Umbilical cord (tissue), 2 donors: ENCODE measurements at places on chromosomes 1 and 21. TPM values are rescaled to one million over a fixed set of nuclear protein-coding genes. Genes with fewer than 3 reads are reported as not detected.
A peak's percentile ranks its signal among the peaks of the same experiment; 100 is the strongest.

Gene RHEX
- 4.1 TPM for total RNA-seq

Gene PAQR6
- total RNA-seq: not detected

Gene WNT9A
- 8.7 TPM for total RNA-seq

- DNase-seq: peak; percentile 72
Observed at GRCh38 chr1:9717193-9718005, 65.9 kb downstream of the PIK3CD start.

- DNase-seq: no peak
Observed at GRCh38 chr1:22591576-22591975, 28.3 kb downstream of the EPHA8 start.

GRCh38 chr1:33296824-33297223, 24.1 kb downstream of the A3GALT2 start:
- no peak for DNase-seq

- no peak for DNase-seq
Observed at GRCh38 chr1:55153031-55153430, 62.1 kb downstream of the USP24 start.

DNA sequence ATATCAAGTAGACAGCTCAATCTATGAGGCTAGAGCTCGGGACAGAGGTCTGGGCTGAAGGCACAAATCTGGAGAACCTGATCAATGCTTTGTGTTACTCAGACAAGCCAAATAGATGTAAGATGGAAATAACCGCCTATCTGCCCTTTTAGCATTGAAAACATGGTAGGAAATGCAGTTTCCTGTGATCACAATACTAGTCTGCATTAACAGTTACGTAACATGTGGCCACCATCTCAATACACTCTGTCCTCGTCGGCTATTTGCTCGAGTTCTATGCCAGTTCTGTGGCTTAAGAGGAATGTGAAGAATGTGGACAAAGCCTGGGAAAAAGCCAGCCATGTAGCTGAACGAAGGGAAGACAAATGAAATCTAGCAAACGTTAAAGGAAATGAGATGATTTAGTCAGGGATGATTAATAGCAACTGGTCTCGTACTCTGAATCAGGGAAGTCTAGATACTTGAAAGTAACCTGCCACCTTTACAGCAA, 73.3 kb downstream of the HSF2BP start:
- DNase-seq: peak; percentile 93

DNA sequence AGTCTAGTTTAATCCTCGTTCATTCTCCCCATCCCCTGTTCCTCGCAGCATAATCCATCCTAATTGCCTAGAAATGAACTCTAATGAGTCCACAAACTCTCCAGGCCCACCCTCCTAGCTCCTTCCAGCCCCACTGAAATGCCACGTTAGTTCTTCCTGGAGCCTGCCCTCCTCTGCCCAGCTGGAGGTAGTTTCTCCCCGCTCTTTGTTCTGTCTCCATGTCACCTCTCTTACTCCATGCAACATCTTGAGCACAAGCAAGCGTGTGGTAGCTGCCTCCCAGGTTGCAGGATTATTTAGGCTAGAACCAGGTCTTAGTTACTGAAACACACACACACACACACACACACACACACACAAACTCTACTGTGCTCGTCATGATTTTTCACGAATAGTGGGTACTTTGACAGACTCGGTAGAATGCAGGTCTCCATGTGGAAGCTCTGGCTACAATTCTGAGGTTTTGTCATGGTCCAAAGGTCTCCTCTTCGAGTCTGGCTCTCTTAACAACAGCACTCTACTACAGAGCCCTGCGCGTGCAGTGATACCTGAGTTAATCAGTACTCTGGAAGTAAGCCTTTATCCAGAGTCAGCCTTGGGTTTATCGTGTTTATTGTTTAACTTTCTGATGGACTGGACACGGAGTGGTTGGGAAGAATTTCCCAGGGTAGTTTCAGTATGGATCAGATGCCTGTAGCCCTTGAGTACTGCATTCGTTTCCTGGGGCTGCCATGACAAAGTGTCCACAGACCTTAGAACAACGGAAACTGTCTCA, 27.5 kb downstream of the HUNK start:
- DNase-seq: no peak

GRCh38 chr1:229341774-229342655, 832 bp downstream of the CCSAP start:
- DNase-seq: peak; percentile 82
